Body of pancreas (tissue), 4 donors: ENCODE measurements at places on chromosomes 6 and 20.

DNA sequence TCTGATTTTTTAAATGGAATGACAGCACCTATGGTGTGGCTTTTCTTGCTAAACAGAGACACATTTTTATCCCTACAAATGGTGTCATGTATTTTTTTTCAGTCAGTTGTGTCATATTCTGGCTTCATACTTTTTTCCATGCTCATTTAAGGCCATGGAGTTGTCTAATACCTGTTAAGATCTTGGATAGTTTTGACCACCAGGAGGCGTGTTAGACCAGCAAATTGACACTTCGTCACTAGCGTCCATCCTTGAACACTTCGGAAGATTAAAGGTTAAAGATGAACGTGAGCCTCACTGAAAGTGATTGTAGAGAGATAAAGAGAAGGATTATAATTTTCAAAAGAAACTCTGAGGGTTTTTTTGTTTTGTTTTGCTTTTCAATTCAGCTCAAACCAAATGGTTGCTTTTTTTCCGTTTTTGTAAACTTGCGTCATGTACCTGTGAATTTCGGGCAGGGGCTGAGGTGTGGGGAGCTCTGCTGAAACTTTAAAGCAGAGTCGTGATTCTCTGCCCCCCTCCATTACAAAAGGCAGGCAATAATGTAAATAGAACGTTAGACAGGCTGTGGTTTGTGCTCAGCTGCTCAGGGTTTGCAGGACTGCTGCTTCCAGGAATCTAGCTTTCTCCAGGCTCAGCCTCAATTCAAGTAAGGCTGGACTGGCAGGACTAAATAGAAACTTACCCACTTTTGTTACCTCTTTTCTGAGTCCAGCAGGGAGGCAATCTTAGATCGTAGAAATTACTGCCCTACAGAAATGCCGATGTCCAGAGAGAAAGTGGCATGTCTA lies 245.1 kb downstream of the FOXA2 start:
- no peak overlapping the region for H3K27ac ChIP-seq
- H3K27me3 ChIP-seq, result no peaks in the 10 kb centered on the region
- no peaks in the 10 kb centered on the region for H3K4me1 ChIP-seq
- H3K4me3 ChIP-seq, result no peak overlapping the region
- peak; percentile 63 for DNase-seq

DNA sequence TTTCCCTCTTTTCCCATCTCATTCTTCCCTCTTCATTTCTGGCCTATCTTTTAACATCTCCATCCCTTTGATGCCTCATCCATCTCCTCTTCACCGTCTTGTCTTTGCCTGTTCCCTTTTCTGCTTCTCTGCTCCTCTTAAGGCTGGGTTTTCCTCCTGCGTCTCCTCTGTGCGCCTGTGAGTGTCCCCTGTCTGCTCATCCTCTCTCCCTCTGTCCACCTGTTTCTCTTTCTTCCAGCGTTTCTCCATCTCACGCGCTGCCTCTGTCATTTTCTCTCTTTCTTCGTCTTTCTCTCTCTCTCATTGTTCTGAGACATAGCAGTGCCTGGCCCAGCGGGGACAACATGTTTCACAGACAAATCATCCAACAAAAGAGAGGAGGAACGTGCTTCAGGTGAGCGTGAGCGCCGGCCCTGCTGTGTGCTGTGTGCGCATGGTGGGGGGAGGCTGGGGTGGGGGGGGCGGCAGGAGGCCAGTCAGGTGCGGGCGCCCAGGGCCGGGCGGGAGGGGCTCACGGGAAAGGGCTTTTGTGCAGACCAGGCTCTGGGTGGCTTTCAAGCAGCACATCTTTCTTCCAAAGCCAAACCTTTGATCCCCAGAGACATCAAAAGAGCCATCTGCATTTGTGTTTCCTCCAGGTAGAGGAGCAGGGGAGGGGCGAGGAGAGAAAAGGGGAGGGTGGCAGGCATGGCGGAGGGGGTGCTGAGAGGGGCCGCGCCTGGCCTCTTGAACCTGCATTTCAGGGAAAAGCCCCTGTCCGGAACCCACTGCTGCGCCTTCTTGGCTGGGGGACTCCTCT lies 121.3 kb downstream of the VEGFA start:
- no peaks in the 10 kb centered on the region for H3K36me3 ChIP-seq
- no peak overlapping the region for H3K4me3 ChIP-seq
- no peaks in the 10 kb centered on the region for H3K27me3 ChIP-seq
- peaks cover 15% of the 10 kb centered on the region for H3K4me1 ChIP-seq

DNA sequence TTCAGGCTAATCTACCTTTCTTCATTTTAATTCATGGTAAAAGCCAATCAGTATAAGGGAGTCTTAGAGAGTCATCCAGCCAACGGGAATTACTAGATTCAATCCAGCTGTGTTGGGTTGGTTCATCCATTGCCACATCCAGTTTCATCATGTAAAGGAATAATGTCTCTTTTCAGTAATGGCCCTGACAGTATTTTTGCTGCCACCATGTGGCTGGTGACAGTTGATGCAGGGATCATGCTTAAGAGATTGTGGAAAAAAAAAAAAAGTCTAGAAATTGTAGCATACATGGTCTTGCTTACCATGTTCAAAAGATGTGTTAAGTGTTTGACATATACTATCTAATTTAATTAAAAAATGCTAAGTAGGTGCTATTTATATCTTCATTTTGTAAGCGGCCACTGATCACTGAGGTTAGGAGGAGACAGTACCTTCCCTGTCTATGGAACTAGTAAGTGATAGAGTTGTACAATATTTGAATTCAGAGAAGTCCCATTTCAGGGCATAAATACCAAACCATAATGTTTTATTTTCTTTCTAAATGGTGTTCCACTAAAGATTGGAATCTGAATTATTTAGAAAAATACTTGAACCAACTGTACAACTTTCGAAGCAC lies 135.9 kb downstream of the KHDRBS2 start:
- no peaks in the 10 kb centered on the region for H3K4me1 ChIP-seq
- no peak overlapping the region for H3K4me3 ChIP-seq
- DNase-seq, result peak; percentile 13
- H3K36me3 ChIP-seq, result no peaks in the 10 kb centered on the region
- H3K27me3 ChIP-seq, result no peaks in the 10 kb centered on the region

GRCh38 chr20:24164360-24164759 lies 175.8 kb upstream of the GGTLC1 start:
- no peaks in the 10 kb centered on the region for H3K27me3 ChIP-seq
- no peak overlapping the region for H3K27ac ChIP-seq
- no peaks in the 10 kb centered on the region for H3K4me1 ChIP-seq
- peak; percentile 30 for DNase-seq
- H3K4me3 ChIP-seq, result no peak overlapping the region

GRCh38 chr20:2408111-2408510 lies 27.4 kb downstream of the TGM6 start:
- H3K4me1 ChIP-seq, result no peaks in the 10 kb centered on the region
- H3K36me3 ChIP-seq, result no peaks in the 10 kb centered on the region
- H3K27ac ChIP-seq, result no peak overlapping the region
- H3K27me3 ChIP-seq, result no peaks in the 10 kb centered on the region
- no peak overlapping the region for H3K4me3 ChIP-seq

GRCh38 chr6:72524011-72524645 lies 97.7 kb upstream of the KCNQ5 start:
- H3K4me3 ChIP-seq, result no peak overlapping the region
- no peak for DNase-seq
- no peaks in the 10 kb centered on the region for H3K27me3 ChIP-seq
- no peak overlapping the region for H3K27ac ChIP-seq
